Stimulated activated CD8-positive, alpha-beta memory T cell treated with anti-CD3 and anti-CD28 coated beads, Interleukin-4, amount 100 ng/mL, for 1 hour (primary cell): ENCODE measurements at places on chromosomes 2 and 18.

DNA sequence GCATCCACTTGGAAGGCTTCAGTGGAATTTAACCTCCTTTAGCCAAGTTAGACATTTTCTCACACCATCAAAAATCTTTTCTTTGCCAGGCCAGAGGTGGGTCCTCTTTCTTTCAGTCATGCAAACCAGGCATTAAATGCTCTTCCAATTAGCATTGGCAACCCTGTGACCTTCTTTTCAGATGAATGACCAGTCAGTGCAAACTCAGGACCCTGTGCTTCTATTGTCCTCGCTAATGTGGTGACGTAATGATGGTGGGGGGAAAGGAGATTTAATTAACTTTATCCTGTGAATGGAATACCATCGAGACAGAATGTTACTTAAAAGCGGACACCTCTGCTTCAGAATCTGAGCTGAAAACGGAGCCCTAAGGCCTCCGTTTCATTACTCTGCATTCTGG, 23.2 kb upstream of the STPG4 start:
- DNase-seq, result no peak

DNA sequence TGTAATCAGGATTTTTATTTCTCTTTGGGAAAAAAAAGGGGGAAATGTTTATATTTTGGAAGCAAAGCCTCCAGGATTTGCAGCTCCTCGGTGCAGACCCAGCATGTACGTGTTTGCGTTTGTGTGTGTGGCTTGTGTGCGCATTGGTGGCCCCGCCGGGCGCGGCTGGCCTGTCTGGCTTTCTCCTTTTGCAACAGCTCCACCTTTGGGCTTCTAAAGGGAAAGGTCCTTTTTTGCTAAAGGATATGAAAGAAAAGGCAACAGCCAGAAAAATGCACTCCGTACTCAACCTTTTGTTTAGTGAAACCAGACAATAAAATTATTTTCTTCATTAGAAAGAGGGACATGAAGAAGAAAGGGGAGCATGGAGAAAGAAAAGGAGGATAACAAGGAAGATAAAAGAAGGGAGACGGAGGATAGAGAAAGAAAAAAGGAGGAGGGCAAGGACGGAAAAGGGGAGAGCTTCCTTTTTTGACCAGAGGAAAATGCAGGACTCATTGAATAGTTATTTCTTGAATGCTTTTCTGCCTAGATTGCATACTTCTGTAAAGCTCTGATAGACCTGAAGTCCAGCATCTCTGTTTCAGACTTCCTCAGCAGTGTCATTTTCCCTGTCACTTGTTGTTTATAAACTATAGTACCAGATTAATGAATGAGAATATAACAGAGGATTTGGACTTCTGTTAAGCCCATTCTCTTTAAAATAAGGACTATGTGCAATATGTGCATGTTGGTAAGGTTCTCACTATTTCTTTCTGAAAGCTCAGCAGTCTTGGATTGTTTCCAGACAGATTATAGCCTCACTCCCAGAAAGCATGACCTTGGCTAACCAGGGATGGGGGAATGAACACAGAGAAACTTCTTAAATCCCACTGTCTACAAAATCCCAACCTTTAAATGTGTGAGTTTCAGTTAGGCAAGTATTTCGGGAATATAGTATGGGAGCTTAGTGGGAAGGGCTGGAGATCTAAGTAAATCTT, 563.1 kb upstream of the PIK3C3 start:
- no peak for DNase-seq

DNA sequence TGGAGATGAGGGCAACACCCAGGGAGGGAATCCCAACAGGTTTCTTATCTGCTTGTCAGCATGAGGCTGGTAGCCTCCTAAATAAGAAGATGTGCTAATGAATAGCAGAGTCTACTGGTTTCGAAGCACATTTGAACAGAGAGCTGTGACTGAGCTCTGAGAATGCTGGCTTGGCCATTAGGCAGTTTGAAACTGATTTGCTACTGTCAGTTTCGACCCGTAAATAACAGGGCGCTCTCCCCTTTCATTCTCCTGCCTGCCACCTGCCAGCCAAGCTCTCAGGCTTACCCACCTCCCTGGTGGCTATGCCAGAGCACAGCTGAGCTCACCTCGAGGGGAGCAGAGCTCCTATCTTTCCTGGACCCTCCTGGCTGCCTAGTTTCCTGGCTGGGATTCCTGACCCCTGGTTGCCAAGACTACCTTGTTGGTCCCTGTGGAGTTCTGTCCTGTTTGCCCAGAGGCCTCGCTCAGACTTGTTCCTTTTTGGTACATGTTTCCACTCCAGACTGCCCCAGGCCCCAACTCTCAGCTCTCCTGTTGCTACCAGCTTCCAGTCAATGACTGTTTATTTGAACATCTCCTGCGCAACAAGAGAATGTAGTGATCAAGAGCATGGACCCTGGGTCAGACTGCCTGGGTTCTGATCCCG, 102.3 kb upstream of the ALPP start:
- no peak for DNase-seq

DNA sequence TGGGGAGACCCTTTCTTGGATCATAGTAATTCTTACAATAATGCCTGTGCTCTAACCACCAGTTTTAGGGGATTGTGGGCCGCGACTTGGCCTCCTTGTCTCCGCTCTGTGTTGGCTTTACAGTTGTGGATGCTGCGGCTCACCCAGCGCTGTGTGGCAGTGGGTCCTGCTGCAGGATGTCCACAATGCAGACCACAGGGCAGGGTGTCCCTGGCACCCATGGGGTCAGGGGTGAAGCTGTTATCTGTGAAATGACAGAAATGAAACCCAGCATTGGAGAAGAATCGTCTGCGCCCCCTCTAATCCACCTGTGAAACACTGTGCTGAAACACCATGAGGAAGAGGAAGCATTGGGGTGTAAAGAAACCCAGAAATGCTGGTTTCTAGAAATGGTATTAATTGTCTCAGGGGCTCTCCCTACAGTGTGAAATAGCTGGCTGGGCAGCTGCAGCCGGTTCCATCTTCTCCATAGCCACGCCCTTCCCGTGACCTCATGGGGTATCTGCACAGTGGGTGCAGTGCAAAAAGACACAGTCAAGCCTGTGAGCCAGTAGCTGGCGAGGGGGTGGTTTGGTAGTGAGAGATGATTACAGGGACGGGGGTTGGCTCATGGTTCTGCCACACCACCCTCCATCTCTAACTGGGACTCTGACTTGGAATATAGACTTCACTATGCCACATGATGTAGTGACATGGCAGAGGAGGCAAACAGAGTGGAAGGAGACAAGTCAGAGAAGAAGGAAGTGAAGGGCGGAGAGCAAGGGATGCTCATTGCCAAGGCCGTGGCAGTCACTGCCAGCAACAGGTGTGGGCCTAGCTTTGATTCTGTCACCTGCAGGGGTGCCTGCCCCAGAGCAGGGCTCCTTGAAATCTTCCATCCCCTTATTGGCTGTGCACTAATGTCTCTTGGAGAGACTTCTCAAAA, 16.2 kb downstream of the INPP4A start:
- no peak for DNase-seq

- no peak for DNase-seq
These were observed 102.1 kb downstream of the SMAD7 start for GRCh38 chr18:48848641-48849143.

DNA sequence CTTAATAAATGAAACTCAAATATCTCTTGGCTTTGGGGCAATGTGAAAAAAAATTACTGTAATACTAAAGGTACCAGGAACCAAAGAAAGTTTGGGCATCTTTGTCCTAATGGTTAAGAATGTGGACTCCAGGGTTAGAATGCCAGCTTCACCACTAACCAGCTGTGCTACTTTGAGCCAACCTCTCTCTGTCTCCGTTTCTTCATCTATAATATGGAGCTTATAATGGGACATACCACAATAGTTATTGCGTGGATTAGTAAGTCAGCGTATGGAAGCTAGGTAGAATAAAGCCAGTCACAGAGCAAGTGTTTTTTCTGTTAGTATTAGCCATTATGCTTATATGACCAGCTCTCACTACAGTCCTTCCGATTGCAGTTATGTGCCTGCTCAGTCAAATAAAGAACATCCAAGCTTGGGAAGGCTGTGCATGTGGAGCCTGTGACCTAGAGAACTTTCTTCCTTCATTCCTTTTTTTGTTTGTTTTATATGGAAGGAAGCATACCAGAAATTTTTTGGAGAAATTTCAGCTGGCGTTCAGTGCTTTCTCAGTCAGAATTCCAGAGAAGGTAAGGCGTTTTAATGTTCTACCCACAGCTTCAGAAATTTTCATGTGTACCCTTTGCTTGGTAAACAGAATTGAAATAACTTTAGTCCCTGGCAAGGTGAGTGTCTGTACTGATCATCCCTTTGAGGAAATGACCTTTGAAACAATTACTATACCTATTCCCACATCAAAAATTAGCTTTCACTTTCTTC, 114.0 kb upstream of the RND3 start:
- no peak for DNase-seq

- DNase-seq, result no peak
These were observed 143.1 kb upstream of the PELI1 start for GRCh38 chr2:64287202-64287740.

- no peak for DNase-seq
These were observed 65.6 kb downstream of the MYCN start for GRCh38 chr2:16005816-16006536.

- no peak for DNase-seq
These were observed 51.6 kb upstream of the DSEL start for GRCh38 chr18:67568166-67568565.

DNA sequence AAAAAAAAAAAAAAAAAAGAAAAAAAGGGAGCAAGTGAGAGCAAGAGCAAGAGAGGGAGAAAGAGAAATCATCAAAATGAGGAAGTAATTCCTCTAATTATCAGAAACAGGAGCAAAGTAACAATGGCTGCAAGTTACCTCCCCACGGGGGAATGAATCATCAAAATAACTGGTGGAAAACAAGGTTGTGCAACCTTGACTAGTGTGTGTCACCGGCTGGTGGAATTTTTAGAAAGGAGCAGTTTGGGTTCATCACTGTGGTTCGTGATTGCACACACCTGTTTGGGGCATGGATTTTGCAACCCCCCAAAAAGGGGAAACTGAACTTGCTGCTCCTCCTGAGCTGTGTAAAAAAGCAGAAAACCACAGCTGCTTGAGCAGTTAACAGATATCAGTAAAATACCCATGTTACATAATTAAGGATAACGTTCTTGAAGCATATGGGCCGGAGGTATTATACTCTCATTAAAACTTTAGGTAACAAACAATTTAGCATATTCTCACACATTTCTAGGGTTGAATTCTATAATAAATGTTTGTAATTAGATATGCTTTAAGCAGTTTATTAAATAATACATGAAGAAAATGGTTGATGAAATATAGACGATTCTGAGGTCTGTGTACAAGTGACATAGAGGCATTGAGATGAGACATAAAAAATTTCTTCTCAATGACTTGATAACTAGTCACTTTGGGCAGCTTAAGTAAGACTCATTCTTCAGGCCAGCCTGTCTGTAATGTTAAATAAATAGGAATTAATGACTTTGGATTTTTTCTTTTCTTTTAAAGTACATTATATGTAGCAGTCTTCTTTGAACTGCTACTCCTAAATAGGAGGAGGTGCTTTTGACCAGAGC, 184.2 kb upstream of the ZEB2 start:
- DNase-seq, result no peak

- no peak for DNase-seq
These were observed 13.6 kb downstream of the ADI1 start for GRCh38 chr2:3505771-3506170.

GRCh38 chr2:105928563-105928962, 183.9 kb downstream of the NCK2 start:
- no peak for DNase-seq

GRCh38 chr2:229719926-229720647, 5.7 kb upstream of the DNER start:
- no peak for DNase-seq

- no peak for DNase-seq
These were observed 329.7 kb downstream of the FSIP2 start for GRCh38 chr2:186068139-186068801.

DNA sequence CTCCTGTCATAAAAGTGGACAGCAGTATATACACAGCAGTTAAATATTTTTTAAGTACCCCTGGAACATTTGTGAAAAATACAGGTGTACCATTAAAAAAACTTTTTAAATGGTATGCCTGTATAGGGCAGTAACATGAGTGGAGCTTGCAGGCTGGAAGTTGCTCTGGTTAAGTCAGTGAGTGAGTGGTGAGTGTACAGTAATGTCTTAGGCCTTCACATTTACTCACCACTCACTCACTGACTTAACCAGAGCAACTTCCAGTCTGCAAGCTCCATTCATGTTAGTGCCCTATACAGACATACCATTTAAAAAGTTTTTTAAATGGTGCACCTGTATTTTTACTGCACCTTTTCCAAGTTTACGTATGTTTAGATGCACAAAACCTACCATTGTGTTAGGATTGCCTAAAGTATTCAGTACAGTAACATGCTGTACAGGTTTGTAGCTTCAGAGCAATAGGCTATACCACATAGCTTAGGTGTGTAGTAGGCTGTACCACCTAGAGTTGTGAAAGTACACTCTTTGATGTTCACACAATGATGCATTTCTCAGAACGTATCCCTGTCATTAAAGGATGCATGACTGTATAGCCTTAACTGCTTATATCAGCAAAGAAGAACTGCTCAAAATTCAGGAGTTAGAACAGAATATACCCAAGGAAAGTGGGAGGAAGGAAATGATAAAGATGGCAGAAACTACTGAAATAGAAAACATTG, 112.6 kb downstream of the EHBP1 start:
- DNase-seq, result no peak

GRCh38 chr2:179939259-179939658, 67.8 kb downstream of the CWC22 start:
- DNase-seq, result no peak

- no peak for DNase-seq
These were observed 56.8 kb upstream of the ST3GAL5 start for GRCh38 chr2:85945586-85945985.

DNA sequence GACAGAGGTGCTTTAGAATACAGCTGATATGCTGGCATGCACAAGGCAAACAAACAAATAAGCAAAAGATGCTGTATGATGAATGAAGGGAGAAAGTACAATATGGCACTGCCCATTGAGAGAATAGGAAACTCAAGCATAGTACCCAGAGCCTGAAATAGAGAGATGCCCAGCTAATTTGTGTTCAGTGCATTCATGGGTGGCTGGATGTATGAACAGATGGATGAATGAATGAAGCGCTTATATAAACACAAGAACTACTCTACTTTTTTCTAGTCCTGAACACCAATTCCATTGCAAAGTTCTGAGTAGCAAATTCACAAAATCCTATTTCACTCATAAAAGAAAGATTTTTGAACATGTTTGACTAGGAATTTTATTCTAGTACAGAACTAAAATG, 756.3 kb downstream of the SATB2 start:
- no peak for DNase-seq
